A172 (cell line): ENCODE measurements at places on chromosomes 3 and 15. TPM values are rescaled to one million over a fixed set of nuclear protein-coding genes. Genes with fewer than 3 reads are reported as not detected.

- DNase-seq = no peak
Observed at GRCh38 chr3:66838704-66839103, 159.4 kb upstream of the KBTBD8 start.

DNA sequence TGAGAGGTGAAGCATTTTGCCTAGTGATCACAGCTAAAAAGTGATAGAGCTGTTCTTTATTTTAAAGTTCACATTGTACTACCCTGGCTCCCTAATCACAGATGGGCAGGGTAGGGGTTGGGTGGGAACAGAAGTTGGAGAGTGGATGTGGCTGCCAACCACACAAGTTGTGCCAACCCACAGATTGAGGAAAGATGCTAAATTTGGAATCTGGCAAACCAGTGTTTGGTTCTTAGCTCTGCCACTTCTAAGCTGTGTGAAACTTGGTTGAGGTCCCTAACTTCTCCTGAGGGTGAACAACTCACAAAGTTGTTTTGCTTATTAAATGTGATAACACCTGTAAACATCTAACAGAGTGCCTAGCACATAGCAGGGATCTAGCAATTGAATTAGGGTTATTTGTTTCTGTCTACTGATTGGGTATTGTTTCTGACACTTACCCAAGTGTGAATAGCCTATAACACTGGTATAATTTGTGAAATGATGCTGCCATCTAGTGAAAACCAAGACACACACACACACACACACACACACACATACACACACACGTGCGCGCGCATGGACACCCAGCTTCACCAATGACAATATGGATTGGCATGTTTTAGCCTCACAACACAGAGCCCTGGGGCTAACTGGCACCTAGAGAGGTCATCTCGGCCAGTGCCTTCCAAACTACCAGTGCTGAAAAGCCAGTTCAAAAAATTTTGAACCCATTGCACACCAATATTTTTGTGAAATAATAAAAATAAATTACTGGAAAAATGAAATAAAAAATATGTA, 25.3 kb downstream of the ADGRG7 start:
- no peak for DNase-seq

DNA sequence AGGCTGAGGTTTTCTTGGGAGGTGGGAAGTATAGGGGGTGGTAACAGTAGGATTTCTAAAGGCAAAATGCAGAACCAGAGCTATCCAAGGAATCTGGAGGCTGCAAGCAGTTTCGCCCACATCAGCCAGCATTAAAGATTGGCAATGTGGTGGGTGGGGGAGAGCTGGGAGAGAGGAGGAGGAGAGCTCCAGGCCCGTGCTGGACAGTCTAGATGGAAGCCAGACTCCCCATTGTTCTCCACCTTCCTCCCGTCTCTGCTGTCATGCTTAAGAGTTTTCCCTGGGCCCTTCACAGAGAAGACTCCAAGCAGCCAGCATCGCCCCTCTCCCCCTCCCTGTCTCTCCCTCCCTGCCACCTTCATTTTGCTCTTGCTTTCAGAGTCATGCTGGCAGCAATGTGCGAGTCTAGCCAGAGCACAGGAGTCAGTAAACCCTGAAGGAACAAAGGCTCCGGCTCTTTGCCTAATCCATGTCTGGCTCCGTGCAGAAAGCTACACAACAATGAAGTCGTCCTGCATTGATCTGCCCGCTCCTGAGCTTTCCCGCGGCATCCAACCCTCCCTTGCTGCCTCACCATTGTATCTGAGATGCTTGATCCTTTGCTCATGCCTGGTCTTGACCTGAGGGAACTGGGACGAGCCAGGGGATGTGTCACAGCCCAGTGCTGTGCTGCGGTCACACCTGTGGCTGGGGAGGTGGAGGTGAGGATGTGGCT, 282.9 kb downstream of the NTRK3 start:
- DNase-seq = no peak

DNA sequence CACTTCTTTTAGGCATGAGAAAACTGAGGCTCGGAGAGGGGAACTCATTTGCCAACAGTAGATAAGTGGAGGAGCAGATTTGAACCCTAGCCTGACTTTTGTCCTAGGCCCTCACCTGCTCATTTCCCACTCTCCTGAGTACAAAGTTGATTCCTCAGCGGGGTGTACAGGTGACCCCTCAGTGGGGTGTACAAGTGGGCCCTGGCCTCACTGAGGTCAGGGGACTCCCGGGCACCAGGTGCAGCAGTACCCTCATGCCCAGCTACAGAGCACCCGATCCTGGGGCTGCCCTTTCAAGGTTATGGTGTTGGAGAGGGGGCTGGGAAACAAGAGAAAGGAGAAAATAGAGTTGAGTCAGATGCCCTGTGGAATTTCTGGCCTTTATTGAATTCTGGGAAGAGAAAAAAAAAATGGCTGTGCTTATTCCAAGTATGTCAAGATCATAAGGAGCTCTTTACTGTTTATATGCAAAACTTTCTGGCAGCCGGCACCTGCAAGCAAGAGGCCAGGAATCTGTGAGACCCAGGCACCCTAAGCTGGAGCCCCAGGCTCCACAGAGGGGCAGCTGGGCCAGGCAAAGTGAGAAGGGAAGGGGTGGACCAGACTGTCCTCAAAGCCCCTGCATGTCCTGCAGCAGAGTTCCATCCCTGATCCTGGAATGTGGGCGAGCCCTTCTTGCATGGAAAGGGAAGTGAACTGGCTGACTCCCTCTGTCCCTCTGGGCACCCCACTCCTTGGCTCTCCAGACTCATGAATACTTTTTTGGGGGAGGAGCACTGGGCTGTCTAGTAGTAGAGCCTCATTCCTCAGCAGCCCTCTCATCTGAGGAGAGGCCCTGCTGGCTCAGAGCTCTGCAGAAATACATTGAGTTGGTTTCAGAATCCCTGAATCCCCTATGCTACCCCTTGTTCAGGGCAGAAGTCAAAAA, 43.1 kb downstream of the AMOTL2 start:
- peak; percentile 80 for DNase-seq

DNA sequence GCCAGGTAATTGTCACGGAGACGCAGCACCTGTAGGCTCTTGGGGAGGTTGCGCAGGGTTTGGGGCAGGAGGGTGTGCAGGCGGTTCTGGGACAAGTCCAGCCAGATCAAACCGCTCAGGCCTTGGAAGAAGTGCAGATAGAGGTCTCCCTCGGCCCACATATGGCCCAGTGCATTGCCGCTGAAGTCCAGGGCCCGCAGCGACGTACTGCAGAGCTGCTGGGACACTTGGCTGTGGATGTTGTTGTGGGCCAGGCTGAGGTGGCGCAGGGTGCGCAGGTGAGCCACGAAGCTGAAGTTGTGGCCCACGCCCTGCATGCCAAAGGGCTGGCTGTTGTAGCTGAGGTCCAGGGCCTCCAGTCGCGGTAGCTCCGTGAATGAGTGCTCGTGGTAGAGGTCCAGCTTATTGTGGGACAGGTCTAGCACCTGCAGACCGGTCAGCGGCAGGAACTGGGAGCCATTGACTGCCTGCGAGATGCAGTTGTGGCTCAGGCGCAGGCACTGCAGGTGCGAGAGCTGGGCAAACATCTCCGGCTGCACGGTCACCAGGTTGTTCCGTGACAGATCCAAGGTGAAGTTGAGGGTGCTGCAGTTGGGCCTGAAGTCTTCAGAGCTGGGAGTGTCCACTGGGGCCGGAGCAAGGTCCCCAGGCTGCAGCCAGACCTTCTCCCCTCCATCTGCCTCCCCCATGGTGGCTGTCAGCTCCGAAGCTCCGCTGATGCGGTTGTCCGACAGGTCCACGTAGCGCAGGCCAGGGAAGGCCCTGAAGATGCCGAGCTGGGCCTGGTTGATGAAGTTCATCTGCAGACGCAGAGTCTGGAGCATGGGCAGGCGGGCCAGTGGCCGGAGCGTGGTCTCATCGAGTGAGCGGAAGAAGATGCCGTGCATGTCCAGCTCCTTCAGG, 2.9 kb downstream of the TLR9 start:
- no peak for DNase-seq

DNA sequence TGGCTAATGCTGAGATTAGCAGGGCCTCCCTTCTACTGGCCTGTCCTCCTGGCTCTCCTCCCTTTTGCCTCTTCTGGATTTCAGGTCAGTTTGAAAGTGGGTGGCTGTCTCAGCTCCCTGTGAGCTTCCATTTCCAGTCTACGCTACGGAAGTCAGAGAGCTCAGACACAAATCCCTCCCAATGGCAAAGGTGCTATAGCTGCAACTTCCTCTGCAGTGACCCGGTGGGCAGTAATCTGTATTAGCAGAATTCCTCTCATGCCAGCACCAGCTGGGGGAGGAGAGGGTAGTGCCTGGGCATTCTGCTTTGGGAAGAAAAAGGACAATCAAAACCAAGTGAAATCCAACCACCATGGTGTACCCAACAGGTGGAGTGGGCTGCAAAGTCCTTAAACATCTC, 171.4 kb downstream of the STT3B start:
- DNase-seq = no peak

DNA sequence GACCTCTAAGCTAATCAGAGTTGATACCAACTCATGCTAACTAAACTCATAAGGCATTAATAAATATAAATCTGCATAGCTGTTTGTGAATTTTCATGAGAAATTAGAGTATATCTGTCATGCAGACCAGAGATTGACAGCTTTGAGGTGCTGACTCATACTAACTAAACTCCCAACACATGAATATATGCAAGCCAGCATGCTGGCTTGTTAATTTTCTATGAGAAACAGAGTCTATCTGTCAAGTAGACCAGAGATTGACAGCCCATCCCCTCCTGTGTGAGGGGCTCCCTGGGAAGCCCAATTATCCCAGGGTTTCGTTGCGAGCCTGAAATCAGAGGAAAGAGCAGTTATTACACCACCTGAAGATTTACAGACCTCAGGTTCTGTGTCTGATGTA, 69.3 kb downstream of the CD47 start:
- no peak for DNase-seq

DNA sequence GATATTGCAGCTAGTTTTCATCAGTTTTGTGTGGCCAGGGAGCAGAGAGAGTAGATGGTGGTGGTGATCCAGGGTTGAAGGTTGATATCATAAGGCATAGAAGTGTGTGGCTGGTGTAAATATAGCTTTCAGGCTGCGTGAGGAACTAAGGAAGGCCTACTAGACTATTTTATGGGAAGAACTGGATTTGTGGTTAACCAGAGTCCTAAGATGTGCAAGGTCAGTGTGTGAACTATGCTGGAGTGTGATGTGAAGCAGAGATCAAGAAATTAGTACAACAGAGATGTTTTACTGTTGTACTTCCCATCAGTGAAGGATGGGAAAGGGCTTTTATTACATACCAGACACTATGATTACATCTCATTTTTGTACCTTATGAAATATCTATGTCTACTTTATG, 41.5 kb downstream of the MAPK6 start:
- DNase-seq = no peak

The ARNT2 gene
- 14.2 and 18.5 TPM in 2 replicates for total RNA-seq

The UROC1 gene
- not detected in 2 replicates for total RNA-seq

The PRR20G gene
- total RNA-seq = not detected in 2 replicates

The KLF15 gene
- total RNA-seq = 0.03 and 0.31 TPM in 2 replicates

The IQCF5 gene
- not detected in 2 replicates for total RNA-seq

The ATP13A5 gene
- total RNA-seq = not detected in 2 replicates
